ENCODE measurements at places on chromosomes 2 and 18.

DNA sequence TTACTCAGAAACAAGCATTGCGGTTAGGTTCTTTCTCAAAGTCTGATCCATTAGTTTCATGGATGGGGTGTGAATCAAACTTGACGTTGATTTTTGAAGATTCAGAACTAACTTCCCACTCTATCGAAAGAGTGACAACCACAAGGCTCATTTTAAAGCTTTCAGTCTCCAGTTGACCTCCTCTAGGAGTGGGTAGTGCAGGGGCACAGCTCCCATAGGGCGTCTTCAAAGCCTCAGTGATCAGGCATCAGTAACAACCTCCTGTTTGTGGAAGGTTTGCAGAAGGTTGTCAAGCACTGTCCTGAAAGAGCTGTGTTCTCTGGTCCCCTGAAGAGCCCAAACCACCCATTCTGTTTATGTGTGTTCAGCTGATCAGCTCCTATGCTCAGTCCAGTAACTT lies 10.2 kb downstream of the MTCL1 start:
- DNase-seq = no peak

GRCh38 chr2:78780864-78781583 lies 244.5 kb upstream of the REG3G start:
- no peak for DNase-seq

GRCh38 chr2:197958592-197959150 lies 154.3 kb downstream of the PLCL1 start:
- DNase-seq = no peak

- DNase-seq = no peak
Measured at GRCh38 chr2:19026261-19026660, 332.2 kb downstream of the OSR1 start.

- no peak for DNase-seq
Measured at GRCh38 chr18:25433590-25433989, 81.6 kb upstream of the ZNF521 start.

- peak; percentile 11 for DNase-seq
Measured at GRCh38 chr2:156333274-156333950, 891 bp upstream of the NR4A2 start.

DNA sequence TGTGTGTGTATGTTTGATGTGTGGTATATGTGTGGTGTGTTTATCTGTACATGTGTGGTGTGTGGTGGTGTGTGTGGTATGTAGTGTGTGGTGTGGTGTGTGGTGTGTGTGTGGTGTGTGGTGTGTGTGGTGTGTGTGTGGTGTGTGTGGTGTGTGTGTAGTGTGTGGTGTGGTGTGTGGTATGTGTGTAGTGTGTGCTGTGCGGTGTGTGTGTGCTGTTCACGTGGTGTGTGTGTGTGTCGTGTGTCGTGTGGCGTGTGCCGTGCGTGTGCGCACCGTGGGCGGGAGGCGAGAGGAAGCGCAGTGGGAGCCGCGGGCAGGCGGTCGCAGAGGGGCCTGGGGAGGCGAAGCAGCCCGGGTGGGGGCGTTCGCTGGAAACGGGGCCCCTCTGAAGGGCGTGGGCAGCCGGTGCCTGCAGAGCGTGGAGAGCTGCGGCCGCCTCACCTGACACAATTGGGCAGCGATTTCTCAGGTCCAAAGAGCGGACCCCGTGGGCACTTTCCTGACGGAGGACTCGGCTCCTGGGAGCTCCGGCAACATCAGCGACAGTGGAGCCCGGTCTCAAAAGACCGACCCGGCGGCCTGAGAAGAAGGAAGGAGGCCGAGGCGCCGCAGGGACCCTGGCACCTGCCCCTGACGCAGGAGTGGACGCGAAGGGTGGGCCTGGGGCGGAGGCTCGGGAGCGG lies 741.1 kb upstream of the SALL3 start:
- DNase-seq = no peak

DNA sequence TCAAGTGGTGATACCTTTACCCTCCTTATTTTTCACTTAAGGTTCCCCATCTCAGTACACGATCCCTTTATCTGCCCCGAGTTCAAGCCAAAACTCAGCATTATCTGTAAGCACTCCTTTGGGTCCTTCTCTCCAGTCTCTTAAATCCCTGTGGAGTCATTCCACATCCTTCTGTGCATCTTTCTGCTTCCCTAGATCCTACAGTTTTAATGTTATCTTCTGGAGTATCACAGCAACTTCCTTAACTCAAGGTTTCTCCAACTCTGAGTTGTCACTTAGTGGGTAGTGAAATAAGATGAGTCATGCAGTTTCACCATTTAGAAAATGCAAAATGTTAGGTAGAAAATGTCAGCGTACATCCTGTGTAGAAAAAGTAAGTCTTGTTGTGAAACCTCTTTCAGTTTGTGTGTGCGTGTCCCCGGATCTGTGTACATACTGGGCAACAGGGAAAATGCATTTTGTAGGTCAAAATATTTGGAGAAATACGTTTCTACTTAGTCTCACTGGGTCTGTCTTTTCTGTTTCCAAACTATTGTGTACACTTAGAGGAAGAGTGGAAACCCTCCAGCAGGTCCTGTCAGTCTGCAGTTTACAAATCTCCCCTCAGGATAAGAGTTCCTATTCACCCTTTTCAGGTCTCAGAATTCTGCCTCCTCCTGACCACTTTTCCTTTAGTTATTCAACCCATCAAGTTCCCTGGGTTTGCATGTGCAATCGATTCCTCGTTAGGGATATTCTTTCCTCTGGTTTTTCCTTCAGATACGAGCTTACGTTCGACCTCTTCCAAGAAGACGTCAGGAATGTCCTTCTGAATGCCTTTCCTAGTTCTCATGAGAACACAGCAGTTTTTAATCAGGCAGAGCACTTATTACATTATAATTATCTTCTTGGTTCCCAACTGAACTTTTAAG lies 154.8 kb downstream of the TGIF1 start:
- DNase-seq = peak; percentile 52

DNA sequence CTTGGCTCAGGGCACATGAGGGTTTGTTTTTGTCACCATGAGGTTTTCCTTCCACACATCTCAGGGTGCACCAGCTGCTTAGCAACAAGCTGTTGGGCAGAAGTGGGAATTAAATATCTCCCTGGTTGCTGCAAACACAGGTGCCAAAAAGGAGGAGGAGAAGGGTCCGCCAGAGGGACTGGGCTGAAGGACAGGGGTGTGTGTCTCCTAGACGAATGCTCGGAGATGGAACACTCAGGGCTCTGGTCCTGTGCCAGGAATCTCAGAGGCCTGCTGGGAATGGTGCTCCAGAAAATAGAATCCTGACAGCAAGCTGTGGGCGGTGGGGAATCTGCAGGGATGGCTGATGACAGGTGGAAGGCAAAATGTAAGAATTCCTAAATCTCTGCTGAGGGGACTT lies 94.5 kb downstream of the VSNL1 start:
- no peak for DNase-seq
